Liver (tissue), 10 donors: ENCODE measurements at places on chromosomes 1 and 21. TPM values are rescaled to one million over a fixed set of nuclear protein-coding genes. Genes with fewer than 3 reads are reported as not detected.

SLC35F3 gene
- not detected for polyA plus RNA-seq

WDR64 gene
- 0.26 TPM for polyA plus RNA-seq

RCC2 gene
- polyA plus RNA-seq: 2.1 TPM

PDPN gene
- 0.25 TPM for polyA plus RNA-seq

MTR gene
- polyA plus RNA-seq: 2.5 TPM

GALNT2 gene
- 47.5 TPM for polyA plus RNA-seq

ERICH3 gene
- polyA plus RNA-seq: 0.04 TPM

SEC16B gene
- polyA plus RNA-seq: 10.9 TPM

TRPM2 gene
- 0.43 TPM for polyA plus RNA-seq

FAM89A gene
- polyA plus RNA-seq: 8.1 TPM

WRAP73 gene
- 9.4 TPM for polyA plus RNA-seq

OR2L2 gene
- polyA plus RNA-seq: not detected

ANKRD45 gene
- polyA plus RNA-seq: not detected

MARK1 gene
- 0.13 TPM for polyA plus RNA-seq
